Purkinje cell (primary cell): ENCODE measurements at places on chromosomes 1 and 21. TPM values are rescaled to one million over a fixed set of nuclear protein-coding genes. Genes with fewer than 3 reads are reported as not detected.

Gene VASH2
- polyA plus RNA-seq, result 1.1 and 1.6 TPM in 2 replicates

Gene ATP1A2
- 60.5 and 65.4 TPM in 2 replicates for polyA plus RNA-seq

Gene TSTD1
- 35.1 and 74.9 TPM in 2 replicates for polyA plus RNA-seq

Gene CHI3L2
- polyA plus RNA-seq, result not detected in 2 replicates

Gene PIK3C2B
- polyA plus RNA-seq, result 2.0 and 2.7 TPM in 2 replicates

Gene NMNAT1
- 3.2 and 5.0 TPM in 2 replicates for polyA plus RNA-seq

Gene AK4
- 1.8 and 8.2 TPM in 2 replicates for polyA plus RNA-seq

Gene COL16A1
- 0.13 and 1.6 TPM in 2 replicates for polyA plus RNA-seq

Gene DYRK3
- polyA plus RNA-seq, result 10.1 and 12.6 TPM in 2 replicates

Gene ADAM30
- polyA plus RNA-seq, result not detected in 2 replicates

Gene IL23R
- not detected in 2 replicates for polyA plus RNA-seq

Gene KRTAP19-1
- polyA plus RNA-seq, result not detected in 2 replicates

Gene A3GALT2
- polyA plus RNA-seq, result not detected in 2 replicates

Gene MAP3K7CL
- polyA plus RNA-seq, result not detected in 2 replicates

Gene C1orf185
- not detected in 2 replicates for polyA plus RNA-seq

Gene ACTL8
- polyA plus RNA-seq, result not detected in 2 replicates

Gene GPR89B
- 66.7 and 96.6 TPM in 2 replicates for polyA plus RNA-seq

Gene BNIPL
- polyA plus RNA-seq, result 0.26 and 0.60 TPM in 2 replicates

Gene RGS8
- polyA plus RNA-seq, result 253 and 310 TPM in 2 replicates

Gene CYP4Z1
- 0.67 and 4.8 TPM in 2 replicates for polyA plus RNA-seq

Gene DNTTIP2
- 54.2 and 78.7 TPM in 2 replicates for polyA plus RNA-seq

Gene PLA2G2A
- not detected in 2 replicates for polyA plus RNA-seq

Gene IPP
- 0.53 and 2.5 TPM in 2 replicates for polyA plus RNA-seq

Gene IFNAR1
- 66.3 and 100 TPM in 2 replicates for polyA plus RNA-seq

Gene PLD5
- 10.0 and 18.8 TPM in 2 replicates for polyA plus RNA-seq

Gene CD84
- polyA plus RNA-seq, result not detected in 2 replicates

Gene PAPPA2
- polyA plus RNA-seq, result 0.27 and 0.47 TPM in 2 replicates

Gene S100A9
- not detected in 2 replicates for polyA plus RNA-seq

Gene PKP1
- not detected in 2 replicates for polyA plus RNA-seq

Gene SLC16A1
- 69.1 and 112 TPM in 2 replicates for polyA plus RNA-seq

Gene TMEM269
- not detected in 2 replicates for polyA plus RNA-seq

Gene VANGL2
- not detected in 2 replicates for polyA plus RNA-seq

Gene EFNA3
- 2.2 and 6.2 TPM in 2 replicates for polyA plus RNA-seq

Gene MEX3A
- not detected in 2 replicates for polyA plus RNA-seq

Gene SLAMF1
- not detected in 2 replicates for polyA plus RNA-seq
